GM12878 (cell line): ENCODE measurements at places on chromosomes 1 and 21.

DNA sequence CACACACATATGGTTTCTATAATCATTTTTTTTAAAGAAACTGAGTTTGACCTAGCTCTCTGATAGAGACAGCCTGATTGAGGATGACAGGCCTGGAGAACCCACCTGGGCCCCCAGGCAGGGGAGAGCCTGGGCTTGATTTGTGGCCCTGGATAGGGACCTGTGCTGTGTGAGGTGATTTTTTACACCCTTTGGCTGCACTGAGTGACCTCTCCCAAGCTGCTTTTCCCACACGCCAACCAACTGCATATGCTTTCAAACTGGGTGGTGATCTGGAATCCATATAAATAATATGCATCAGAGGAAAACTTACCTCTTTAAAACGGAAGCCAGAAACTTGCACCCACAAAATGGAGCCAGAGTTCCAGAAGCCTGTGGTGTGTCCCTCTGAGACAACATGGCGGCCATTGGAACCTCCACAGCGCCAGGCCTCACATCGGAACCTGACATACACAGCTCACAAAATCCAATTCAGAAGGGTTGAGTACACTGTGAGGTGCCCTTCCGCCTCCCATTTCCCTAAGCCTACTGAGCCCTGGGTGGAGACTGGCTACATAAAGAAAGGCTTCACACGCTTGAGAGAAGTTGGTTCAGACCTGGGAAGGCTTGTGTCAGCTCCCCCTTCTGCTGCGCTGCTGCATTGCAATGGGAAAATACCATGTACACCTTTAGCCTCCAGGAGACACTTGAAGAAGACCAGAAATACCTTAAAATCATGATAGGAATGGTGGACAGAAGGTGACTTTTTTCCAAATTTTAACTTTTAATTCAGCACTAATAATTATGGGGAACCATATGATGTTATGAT, 160.7 kb downstream of the HHIPL2 start:
- no peak for DNase-seq

- no peak for DNase-seq
These were observed 118.6 kb upstream of the PPP2R5A start for GRCh38 chr1:212166644-212167043.

GRCh38 chr1:209547626-209548025, 35.9 kb upstream of the CAMK1G start:
- no peak for DNase-seq

DNA sequence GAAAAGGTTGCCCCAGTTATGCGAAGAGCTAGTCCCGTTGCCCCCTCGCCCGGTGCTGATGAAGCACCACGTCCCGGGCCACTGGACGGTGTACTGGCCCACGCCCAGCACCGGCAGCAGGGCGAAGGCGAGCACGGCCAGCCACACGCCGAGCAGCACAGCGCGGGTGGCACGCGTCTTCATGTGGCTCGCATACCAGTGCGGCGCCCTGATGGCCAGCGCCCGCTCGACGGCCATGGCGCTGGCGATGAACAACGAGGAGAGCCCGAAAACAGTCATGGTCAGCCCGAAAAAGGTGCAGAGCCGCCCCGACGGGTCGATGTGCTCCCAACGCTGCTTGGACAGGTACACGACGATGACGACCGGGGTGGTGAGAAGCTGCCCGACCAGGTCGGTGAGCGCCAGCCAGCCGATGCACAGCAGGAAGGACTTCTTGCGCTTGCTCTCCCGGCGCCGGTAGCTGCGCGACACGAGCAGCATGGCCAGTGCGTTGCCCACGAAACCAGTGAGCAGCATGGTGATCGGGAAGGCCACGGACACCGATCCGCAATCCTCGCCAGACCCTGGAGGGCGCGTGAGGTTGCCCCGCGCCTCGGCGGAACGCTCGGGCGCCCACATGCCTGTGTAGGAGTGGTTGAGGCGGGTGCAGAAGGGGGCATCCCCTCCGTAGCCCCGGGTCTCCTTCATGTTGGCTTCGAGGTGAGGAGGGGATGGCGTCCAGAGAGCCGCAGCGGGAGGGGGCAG, 553 bp downstream of the PTGER3 start:
- DNase-seq: no peak

- DNase-seq: no peak
These were observed 201.4 kb upstream of the BRINP3 start for GRCh38 chr1:190679044-190679443.

- no peak for DNase-seq
These were observed 107.3 kb upstream of the HNRNPU start for GRCh38 chr1:244971552-244972216.

- no peak for DNase-seq
These were observed 121.2 kb downstream of the CDC42BPA start for GRCh38 chr1:227197064-227197463.

DNA sequence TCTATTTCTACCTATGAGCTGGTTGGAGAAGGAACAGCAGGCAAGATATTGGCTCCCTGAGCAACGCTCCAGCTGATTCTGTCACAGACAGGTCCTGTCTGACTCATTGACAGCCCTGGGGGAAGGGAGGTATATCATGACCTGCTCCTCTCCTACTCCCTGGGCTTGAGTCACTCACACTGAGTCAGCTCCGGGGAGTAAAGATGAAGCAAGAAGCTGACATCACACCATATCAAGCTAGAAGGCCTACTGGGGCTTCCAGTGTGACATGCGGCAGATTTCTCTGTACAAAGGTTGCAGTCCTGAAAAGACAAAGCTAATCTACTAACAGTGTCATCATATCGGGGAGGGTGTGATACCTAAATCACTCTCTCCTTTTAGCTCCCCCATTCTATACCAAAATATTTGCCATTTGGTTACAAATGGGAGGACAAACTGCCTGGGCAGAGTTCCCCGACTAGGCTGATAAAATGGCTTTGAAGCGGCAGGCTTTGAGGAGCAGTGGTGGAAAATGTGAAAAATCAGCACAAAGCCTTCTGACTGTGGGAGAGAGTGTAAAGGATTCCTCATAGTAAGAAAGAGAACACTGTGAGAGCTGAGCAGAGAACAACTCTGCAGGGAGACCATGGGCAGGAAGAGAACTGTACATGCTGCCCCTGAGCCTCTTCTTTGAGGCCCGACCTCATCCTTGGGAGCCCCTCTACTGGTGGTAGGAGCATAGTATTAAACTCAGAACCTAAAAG, 15.5 kb downstream of the PI4KB start:
- no peak for DNase-seq
